Right hindlimb (tissue), 1 donor: ENCODE measurements at places on chromosomes 16 and 17.
A peak's percentile ranks its signal among the peaks of the same experiment; 100 is the strongest.

DNA sequence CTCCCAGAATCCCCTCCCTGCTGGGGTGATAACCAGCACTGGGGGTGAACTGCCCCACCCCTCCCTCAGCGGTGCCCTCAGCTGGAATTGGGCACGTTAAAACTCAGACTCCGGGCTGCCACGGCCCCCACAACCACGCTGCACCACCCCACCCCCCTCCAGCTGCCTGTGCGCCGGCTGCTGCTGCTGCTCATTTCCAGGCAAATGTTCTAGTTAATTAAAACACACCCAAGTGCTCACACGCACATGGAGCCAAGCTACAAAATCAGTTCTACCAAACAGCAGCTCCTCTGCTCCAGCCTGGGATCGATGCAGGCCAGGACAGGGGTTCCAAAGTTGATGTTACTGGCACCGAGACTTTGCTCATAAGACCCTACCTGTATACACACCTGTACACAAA is 180.5 kb downstream of the ZNF423 start:
- peak; percentile 58 for DNase-seq

- DNase-seq = no peak
Measured at GRCh38 chr17:40418428-40418706, 671 bp upstream of the TOP2A start.

DNA sequence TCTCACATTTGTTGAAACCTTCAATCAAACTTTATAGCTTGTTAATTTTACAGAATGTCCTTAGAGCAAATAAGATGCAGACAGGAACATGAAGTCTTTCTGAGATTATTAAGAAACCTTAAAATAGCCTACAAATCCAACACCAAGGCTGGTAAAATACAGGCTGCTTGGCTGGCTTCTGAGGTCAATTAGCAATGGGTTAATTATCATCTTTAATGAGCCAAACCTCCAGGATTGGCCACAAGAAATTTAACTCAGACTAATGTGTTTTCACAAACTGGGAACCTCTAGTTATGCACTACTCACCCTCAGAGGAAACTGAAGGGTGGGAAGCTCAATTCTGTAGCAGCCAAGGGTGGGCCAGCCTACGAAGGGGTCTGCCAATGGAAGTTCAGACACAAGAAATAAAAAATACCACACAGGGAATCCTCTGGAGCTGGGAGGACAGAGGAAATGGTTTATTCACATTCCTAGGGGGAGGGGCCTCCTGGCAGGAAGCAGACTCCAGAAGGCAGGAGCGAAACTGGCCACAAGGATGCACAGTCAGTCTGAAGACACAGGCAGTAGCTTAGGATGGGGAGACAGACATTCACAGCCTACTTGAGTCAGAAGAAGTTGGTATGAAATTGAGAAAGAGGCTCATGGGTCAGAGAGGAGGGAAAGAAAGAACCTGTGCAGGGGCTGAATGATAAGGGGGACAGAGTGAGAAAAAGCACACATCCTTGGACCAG is 36.1 kb downstream of the HIC1 start:
- peak; percentile 91 for DNase-seq

DNA sequence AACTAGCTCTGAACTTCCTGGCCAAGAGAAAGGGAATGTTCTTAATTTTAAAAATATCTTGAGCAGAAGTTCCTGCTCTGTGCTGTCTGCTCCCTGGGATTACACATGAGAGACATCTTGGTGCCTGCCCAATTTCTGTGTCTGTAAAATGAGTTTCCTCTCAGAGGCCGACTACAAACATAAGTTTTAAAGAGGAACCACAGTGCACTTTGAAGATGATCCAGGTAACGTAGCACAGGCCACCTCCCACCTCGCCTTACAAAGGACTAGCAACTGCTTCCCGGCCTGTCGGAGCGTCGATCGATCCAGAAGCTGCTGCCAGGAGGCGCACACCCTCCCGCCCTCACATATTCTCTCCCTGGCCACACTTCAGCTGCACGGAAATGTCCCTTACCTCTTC is 55.0 kb upstream of the ATP2A3 start:
- peak; percentile 84 for DNase-seq

- DNase-seq = no peak
Measured at GRCh38 chr16:75351183-75351582, 82.1 kb downstream of the CFDP1 start.

DNA sequence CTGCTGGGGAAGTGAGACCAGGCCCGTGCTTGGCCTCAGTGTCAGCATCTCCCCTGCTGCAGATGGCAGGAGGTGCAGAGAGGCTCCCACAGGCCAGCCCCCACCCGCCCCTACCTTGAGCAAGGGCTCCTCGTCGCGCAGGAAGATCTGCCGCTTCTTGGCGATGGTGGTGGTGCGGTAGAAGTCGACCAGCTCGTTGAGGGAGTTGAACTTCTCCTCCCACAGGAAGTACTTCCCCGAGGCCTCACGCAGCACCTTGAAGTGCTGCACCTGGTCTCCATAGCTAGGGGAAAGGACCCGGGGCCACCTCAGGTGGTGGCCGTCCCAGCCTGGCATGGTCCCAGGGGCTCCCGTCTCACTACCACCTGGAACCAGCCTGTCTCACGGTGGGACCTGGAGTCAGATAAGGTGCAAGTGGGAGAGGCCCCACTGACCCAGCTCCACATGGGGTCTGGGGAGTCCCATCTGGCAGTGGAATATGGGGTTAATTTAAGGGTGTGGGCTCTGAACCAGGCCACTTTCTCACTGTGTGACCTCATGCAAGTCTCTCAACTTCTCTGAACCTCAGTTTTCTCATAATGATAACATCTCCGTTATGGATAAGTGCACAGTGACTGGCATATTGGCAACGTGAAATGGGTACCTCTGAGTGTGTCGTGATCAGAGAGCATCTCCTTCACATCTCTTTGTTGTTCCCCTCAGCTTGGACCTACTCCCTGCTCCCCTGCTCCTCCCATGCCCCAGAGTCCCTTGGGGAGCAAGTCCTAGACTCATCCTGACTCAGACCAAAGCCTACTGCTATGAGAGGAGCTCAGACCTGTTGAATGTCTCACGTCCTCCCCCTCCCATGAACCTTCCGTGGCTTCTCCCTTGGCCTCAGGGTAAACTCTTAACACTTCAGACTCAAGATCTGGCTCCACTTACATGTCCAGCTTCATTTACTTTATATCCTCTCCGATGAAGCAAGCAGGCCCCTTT is 19.8 kb upstream of the FAM83G start:
- no peak for DNase-seq

DNA sequence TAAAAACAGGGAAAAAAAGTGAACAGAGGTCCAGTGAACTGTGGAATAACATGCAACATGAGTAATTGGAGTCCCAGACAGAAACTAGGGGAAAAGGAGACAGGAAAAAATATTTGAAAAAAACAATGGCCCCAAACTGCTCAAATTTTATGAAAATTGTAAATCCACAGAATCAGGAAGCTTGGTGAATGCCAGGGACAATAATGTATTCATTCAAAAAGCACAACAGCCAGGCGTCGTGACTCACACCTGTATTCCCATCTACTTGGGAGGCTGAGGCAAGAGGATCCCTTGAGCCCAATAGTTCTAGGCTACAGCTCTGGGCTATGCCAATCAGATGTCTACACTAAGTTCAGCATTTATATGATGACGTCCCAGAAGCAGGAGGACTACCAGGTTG is 23.7 kb downstream of the NCOR1 start:
- DNase-seq = no peak

- DNase-seq = peak; percentile 30
Measured at GRCh38 chr17:30920282-30920681, 1.5 kb upstream of the ADAP2 start.

GRCh38 chr17:82843904-82844680 is 4.3 kb upstream of the ZNF750 start:
- DNase-seq = no peak

- DNase-seq = no peak
Measured at GRCh38 chr16:74830648-74831047, 56.0 kb upstream of the FA2H start.

- DNase-seq = no peak
Measured at GRCh38 chr17:46764709-46765401, 53.6 kb downstream of the WNT3 start.

DNA sequence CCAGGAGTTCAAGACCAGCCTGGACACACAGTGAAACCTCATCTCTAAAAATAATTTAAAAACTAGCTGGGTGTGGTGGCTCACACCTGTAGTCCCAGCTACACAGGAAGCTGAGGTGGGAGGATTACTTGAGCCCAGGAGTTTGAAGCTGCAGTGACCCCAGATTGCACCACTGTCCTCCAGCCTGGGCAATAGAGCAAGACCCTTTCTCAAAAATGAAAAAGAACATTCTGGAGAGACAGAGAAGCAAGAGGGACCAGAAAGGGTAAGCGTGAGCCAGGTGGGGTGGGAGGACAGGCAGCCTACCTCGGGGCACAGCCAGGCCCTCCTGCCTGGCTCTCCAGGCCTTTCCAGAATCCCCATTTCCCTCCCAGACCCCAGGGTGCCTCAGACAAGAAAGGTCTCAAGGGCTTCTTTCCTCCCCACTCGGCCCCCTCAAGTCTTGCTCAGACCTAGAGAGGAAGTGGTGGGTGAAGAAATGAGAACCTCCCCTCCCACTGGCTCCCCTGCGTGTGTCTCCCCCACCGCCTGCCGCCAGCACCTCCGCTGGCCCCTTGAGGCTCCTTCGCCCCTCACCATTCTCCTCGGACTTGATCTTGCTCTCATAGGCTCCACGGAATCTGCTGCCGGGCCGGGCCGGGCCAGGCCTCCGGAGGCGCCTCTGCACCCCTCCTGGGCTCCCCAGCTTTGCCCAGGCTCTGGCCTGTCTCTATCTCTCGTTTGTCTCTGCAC is 503 bp downstream of the C16orf54 start:
- no peak for DNase-seq

- no peak for DNase-seq
Measured at GRCh38 chr17:80800481-80801391, 190.9 kb upstream of the CHMP6 start.

GRCh38 chr16:57533431-57534336 is 2.7 kb downstream of the CCDC102A start:
- DNase-seq = no peak

- no peak for DNase-seq
Measured at GRCh38 chr17:22266231-22266630, 573.9 kb downstream of the KCNJ18 start.
